ENCODE measurements at places on chromosomes 1 and 21.

- DNase-seq = no peak
Measured at GRCh38 chr1:71565262-71565661, 484.4 kb upstream of the ZRANB2 start.

DNA sequence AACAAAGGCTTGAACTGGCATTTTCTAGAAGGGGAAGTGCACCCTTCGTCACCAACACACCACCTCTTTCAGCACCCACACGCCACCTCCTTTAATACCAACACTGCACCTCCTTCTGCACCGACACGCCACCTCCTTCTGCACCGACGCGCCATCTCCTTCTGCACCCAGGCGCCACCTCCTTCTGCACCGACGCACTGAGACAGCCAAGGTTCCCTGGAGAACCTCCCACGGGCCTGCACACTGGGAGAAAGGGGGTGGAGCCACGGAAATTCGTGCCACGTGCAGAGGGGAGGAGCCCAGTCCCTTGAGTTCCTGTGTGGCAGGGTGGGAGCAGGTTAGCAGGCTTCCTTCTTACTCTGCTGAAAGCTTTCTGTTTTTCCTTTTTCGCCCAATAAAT, 327.9 kb upstream of the C1orf174 start:
- DNase-seq = peak; percentile 13

GRCh38 chr1:222224636-222225315, 323.1 kb downstream of the HHIPL2 start:
- no peak for DNase-seq

- DNase-seq = no peak
Measured at GRCh38 chr1:1605724-1606123, 5.8 kb upstream of the FNDC10 start.

- no peak for DNase-seq
Measured at GRCh38 chr1:65256860-65257708, 52.3 kb upstream of the DNAJC6 start.

DNA sequence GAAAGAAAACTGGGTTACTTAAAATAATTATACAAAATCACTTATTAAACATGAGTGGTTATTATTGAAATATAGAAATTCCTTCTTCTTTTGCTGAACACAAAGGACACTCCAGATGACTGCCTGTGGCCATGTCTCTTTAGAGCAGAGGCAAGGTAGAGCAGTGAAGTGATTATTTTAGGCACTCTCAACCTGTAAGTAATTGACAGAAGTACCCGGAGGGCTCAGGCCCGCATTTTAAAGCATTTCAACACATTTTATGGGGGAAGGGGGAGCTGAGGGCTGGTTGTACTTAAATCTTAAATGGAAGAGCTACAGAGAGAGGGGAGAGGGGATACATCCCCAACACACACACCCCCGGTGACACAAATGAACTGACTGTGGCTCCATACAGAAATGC, 10.2 kb downstream of the OSCP1 start:
- no peak for DNase-seq

All from NCI-H1417 (cell line).